ENCODE measurements at places on chromosomes 6 and 20.

DNA sequence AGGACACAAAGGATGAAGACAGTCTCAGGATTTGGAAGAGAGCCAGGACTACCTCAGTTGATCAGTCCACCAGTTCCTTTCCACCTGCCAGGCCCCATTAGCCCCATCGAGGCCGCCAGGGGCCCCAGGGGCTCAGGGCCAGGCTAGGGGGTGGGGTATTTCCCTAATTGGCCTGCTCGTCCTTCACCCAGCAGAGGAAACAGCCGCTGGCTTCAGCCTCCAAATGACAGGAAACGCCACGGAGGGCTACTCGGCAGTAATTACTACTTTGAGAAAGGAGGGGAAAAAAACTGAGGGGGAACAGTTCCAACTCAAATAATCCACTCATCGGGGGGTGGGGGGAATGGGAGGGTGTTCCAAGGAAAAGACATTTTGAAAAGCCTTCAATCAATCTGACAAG lies 42.7 kb downstream of the MAFB start:
- no peak for DNase-seq

DNA sequence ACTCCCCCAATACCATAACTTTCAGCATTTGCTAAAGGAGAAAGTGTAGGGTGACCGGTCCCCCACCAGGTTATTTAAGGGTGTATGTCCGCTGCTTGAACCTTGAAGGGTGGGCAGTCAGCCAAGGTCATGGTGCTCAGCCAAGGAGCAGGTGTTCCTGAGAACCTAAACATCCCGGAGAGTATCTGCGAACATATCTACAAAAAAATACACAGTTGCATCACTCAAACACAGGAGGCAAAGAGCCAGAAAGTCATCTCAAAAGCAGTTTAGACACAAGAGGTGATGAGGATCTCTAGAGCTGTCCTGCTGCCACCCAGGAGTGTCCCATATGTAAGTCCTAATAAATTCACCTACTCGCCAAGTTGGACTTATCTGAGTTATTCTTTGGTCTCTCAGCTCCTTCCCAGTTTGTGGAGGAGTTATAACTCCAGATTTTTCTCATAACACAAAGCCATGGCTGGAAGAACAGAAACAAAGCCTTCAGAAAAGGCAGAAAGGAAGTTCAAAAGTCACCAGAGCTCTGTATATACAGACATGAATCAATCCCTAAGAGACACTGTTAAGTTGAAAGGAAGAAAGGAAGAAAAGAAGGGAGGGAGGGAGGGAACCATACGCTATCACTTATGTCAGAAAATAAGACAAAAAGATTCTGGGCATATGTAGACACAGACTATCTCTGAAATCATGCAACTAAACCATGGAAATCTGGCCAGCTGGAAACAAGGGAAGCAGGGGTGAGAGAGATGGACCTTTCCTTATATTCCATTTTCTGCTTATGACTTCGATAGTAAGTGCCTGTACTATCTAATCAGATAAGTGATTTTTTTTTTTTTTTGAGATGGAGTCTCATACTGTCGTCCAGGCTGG lies 11.3 kb downstream of the MBOAT1 start:
- no peak for DNase-seq

- peak; percentile 25 for DNase-seq
These were observed 87.7 kb downstream of the TMEM242 start for GRCh38 chr6:157235600-157236039.

- DNase-seq: no peak
These were observed 49.4 kb downstream of the SNX5 start for GRCh38 chr20:17919149-17919548.

DNA sequence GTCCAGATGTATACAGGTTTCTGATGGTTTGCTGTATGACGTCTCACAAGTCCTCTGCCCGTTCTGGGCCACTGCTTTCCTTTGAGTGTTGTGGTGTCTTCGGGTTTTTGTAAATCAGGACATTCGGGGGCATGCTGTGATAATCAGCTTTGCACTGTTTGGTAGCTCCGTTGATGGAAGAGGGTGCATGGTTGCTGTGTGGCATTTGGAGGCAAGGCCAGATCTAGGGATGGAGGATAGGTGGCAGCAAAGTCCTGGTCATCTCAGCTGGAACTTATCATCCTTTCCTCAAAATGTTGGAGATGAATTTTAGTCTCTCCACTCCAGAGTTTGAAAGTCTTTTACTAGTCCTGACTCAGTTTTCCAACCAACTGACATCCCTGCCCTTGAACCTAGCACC lies 91.0 kb downstream of the SCP2D1 start:
- DNase-seq: no peak

- DNase-seq: no peak
These were observed 52.9 kb upstream of the FABP7 start for GRCh38 chr6:122726649-122727048.

DNA sequence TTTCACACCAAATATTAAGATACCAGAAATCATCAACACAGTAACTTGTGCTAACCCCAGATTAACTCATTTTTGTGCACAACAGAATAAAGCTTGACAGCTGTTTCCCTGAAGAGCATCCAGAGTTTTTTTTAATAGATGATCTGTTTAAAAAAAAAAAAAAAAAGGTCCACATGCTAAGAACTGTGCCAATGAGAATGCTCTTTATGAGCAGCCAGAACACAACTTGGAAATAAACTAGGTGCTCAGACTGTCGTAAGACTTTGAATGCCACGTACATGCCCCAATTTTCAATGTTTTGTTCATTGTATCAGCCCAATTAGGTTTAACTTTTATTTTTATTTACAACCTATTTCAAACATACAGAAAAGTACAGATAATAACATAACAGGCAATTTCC lies 47.3 kb downstream of the STAU1 start:
- DNase-seq: no peak

GRCh38 chr6:166228425-166228824 lies 60.8 kb upstream of the TBXT start:
- no peak for DNase-seq
